T-helper 9 cell (primary cell): ENCODE measurements at places on chromosomes 11 and 22.

- no peak for DNase-seq
These were observed 112.3 kb upstream of the SORL1-AS1 start for GRCh38 chr11:121564948-121565684.

- DNase-seq, result no peak
These were observed 13.1 kb downstream of the IFT27 start for GRCh38 chr22:36762687-36763260.

DNA sequence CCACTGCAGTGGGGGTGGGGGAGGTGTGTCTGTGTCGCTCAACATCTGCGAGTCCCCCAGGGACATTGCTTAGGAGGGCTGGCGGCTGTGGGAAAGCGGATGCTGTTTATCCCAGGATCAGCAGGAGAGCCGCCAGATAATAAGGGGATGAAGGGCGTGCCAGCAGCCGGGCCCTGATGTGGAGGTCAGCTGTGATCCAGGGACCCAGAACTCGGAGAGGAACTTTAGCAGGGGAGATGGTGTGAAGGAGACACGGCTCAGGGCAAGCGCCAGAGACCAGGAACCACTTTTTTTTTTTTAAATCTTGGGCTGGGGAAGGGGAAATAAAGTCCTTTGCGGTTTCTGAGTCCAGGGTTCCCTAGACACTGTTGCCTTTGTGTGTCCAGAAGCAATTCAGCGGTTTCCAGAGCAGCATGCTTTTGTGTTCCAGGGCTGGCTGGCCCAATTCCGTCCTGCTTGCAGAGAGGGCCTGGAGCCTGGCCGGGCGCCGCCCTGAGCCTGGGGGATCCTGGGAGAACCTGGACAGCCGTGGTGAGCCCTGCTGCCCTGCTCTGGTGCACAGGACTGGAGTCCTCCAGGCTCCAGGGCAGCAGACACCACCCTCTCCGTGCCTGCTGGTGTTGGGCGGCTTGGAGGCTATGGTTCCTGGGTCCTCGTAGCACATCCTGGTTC lies at the start of gene GRAMD4:
GRAMD4 (plus strand) TSS at position 557 of the 672 bp plus-strand sequence. CDS start 6,414 bp downstream, outside the sequence.
- no peak for DNase-seq

DNA sequence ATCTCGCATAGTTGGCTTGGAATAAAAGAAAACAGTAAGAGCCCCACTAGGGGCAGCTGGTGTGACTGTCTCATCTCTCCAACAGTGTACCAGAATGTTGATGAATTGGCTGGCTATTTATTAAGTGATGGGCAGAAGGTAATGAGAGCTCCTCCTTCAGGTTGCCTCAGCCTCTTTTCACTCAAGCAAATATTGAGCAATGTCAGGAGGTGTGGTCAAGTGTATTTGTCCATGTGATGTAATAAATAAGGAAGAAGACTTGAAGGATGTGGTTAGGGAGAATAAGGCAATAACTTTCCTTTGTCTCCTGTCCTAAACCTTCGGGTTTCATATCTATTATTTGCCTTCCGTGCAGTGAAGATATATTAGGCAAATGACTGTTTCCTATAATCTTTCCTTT lies at the start of gene TCN1:
TCN1 (minus strand) TSS at position 91 of the 400 bp plus-strand sequence; CDS start at position 74, 17 bp downstream.
- DNase-seq, result no peak

- DNase-seq, result no peak
These were observed 22.4 kb downstream of the DEPDC5 start for GRCh38 chr22:31776231-31776630.

DNA sequence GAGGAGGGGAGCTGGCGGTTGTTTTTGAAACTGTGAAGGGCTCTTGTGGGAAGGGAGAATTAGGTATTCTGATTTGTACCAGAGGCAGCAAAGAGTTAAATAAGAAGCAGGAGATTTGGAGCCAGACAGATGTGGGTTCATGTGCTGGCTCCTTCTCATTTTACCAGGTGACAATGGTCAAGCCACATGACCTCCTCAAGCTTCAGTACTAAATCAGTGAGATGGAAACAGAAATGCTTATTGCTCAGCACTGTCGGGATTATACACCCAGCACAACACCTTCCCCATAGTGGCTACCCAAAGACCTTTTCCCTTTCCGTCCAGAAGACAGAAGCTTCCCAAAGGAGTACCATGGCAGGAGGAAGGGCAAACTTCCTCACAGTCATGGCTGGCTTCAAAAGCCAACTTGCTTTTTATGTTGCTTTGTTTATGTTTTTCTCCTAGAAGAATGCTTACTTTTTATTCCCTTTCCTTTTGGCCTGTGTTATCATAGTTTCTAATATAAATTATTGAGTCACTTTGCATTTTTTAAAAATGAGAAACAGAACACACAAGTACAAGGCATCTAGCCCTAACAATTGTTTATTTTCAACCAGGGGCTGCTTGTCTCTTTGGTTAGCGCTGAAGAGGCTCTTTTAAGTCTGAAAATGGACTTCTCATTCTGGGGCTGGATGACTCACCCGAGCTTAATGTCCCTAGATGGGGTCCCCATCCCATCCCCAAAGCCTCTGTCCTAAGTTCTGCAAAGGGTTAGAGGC lies 181.5 kb upstream of the ZBED5 start:
- no peak for DNase-seq
